ENCODE measurements at places on chromosomes 6 and 20. TPM values are rescaled to one million over a fixed set of nuclear protein-coding genes. Genes with fewer than 3 reads are reported as not detected.
A peak's percentile ranks its signal among the peaks of the same experiment; 100 is the strongest.

DNA sequence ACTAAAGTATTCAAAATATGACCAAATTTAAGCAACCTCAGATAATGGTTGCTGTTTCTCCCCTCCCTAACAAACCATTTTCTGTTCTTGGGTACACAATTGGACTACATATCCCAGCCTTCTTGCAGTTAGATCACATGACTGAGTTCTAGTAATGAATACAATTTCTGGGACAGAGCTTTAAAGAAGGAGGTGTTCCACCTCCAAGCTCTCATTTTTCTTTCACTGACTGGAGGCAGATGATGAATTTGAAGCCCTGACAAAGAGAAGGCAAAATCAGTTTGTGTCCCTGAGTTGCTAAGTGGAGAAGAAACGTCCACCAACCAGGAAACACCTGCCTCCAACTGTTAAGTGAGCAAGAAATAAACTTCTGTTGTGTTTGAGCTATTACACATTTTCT is 117.2 kb downstream of the LCA5 start:
- peak; percentile 14 for DNase-seq

DNA sequence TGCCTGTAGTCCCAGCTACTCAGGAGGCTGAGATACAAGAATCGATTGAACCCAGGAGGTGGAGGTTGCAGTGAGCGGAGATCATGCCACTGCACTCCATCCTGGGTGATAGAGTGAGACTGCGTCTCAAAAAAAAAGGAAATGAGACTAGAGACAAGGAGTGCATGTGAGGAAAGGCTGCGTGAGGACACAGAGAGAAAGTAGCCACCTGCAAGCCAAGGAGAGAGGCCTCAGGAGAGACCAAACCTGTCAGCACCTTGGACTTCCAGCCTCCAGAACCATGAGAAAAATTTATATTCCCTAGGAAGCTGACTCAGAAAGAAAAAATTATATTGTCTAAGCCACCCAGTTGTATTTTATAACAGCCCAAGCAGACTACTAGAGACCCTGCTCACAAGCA is 7.4 kb upstream of the BEND3 start:
- DNase-seq = no peak

DNA sequence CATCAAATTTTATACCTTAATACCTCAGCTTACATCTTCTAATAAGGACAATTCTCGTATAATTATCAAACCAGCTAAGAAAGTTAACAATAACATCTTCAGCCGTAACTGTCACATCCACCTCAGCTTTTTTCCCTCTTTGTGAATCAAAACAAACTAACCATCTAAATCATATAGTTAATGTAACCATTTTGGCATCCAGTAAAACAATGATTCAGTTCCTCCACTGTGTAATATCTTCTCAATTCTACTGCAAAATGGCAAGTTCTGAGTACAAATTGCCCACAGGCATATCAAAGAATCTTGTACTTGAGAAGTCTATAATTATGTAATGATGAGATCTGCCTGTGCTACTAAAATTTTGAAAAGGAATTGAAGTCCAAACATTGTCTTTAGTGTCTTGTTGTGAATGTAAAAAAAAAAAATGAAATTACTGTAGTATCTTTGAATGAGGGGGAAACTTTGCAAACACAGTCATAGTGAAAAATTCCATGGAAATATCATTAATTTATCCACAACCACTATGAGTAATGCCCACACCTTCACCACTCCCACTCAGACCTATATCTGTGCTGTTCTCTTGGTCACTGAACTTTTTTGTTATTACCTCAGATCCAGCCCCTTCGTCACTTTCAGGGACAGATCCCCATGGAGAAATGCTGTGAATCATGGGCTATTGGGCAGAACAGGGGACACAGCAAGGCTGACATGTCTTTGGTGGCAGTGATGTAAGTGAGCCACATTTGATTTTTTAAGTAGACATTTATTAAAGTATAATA is 178.6 kb upstream of the RAB32 start:
- no peak for DNase-seq

GRCh38 chr20:5491455-5491854 is 174.7 kb upstream of the PROKR2 start:
- no peak for DNase-seq

GRCh38 chr6:38159596-38159995 is 340.1 kb downstream of the ZFAND3 start:
- DNase-seq = no peak

GRCh38 chr20:35773154-35773751 is 1.4 kb downstream of the PHF20 start:
- no peak for DNase-seq

DNA sequence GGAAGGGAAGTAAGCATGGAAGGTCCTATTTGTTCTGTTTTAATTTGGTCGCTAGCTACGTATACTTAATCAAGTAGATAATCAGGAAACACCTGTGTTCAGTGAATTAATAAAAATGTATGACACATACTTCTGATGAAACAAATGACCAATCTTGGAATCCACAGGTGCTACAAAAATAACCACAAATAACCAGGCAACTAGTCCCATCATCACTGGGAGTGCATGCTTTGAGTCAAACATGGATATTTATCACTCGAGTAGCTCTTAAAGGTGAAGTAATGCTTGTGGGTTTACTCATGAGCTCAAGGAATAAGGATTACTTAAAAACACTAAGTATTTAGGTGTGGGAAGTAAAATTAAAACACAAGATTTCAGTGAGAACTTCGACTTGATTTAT is 285.6 kb upstream of the ID4 start:
- DNase-seq = no peak

DNA sequence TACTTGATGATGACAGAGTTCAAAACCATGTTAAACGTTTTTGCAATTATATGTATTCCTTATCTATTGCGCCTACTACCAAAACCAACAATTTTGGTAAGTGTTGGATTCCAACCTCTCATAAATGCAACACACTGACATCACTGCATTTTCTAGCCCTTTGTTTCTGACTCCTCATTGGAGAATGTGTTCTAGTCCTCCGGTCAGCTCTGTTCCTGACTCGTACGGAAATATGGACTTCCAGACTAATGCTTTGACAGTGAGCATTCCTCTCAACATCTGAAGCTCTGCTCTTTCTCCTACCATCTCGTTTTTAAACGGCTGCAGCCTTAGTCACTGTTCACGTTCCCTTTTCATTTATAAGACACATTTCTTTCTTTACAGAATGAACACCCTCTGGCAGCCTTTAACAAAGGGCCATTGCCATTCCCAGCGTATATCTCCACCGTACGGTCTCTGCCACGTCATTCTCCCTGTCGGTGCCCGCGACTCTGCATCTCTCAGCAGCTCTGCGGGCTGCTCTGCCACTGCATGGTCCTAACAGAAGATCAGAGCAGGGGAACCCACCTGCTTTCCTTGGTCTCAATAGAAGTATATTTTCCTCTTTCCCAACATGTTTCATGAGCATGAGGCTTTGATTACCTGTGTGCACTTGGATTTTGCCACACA is 103.0 kb upstream of the SYNDIG1 start:
- no peak for DNase-seq

- peak; percentile 20 for DNase-seq
Measured at GRCh38 chr6:13559251-13559650, 15.2 kb upstream of the SIRT5 start.

DNA sequence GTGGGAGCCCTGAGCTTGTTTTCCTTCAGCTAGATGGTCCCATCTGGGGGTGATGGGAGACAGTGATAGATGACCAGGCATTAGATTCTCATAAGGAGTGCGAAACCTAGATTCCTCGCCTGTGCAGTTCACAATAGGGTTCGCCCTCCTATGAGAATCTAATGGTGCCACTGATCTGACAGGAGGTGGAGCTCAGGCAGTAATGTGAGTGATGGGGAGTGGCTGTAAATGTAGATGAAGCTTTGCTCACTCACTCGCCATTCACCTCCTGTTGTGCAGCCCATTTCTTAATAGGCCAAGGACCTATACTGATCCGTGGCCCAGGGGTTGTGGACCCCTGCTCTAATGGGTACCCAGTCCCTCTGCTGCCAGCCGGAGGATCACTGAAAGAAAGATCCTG is 20.7 kb upstream of the KCNB1 start:
- no peak for DNase-seq

- DNase-seq = peak; percentile 15
Measured at GRCh38 chr20:3239026-3239866, at the start of gene SLC4A11. SLC4A11 (minus strand) TSS chr20:3239190; CDS start chr20:3239137, 53 bp downstream.

DNA sequence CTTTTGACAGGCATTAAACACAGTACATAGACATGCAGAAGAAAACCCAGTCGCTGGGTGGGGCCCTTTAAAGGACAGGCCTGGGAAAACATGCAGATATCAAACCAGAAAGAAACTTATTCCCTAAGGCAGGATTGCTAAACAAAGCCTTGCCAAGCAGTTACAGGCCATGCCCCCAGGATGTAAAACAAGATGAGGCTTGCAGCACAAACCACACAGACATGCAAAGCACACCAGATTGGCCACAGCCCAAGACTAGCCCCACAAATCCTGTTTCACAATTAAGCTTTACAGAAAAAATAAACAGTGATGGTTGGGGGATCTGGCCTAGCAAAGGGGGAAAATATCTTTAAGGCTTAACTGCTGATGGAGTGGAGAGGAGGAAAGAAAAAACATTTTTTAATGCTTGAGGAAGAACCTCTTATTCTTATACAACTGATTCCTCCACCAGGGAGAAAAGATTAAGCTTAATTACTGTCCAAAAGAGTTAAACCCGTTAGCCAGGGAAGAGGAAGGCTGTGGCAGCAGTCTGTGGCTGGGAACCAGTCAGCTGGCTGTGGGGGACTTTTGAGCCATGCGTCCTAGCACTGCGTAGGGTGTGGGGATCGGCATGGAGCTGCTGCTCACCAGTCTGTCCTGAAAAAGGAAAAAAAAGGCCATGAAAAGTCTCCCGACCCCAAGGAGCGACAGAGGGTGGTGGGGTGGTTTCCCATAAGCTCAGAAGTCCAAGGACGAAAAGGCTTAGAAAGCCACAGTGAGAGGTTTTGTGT is 28.4 kb downstream of the COL19A1 start:
- no peak for DNase-seq

- DNase-seq = peak; percentile 13
Measured at GRCh38 chr6:122128445-122128844, 271.0 kb upstream of the HSF2 start.

DNA sequence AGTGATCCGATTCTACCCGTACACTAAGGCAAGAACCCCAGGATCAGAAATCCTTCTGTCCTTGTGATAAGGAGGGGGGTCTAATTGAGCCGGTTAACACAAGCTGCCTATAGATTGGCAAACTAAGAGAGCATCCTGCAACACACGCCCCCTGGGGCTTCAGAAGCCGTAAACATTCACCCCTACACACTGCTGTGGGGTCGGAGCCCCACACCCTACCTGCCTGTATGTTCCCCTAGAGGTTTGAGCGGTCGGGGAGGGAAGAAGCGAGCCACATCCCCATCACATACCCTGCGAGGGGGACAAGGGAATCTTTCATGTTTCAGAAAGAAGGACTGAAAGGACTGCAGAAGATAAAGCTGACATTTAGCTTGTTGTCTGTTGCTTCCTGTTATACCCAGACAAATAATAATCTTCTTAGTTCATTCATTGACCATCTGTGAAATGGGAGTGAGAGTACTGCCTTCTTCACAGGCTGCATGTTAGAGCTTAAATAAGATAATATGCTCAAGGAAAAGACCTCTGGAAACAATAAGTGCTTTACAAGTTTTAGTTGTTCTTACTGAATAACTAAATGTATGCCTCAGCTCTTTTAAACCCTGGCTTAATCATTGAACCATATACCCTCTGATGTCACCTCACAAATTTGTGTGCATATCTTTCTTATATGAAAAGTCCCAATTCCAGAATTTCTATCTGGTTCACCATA is 74.2 kb upstream of the RNF217 start:
- no peak for DNase-seq

GRCh38 chr20:24102290-24102689 is 113.7 kb upstream of the GGTLC1 start:
- DNase-seq = no peak

DNA sequence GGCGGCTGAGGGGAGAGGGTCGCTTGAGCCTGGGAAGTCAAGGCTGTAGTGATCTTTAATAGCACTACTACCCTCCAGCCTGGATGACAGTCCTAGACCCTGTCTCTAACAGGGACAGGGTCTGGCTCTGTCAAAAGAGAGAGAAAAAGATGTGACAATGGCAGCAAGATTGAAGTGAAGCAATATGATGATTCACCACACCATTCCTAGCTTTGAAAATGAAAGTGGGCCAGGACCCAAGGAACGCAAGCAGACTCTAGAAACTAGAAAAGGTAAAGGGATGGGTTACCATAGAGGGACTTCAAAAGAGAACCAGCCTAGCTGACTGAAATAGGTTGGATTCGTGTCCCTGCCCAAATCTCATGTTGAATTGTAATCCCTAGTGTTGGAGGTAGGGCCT is 426.9 kb downstream of the HTR1B start:
- DNase-seq = no peak

DNA sequence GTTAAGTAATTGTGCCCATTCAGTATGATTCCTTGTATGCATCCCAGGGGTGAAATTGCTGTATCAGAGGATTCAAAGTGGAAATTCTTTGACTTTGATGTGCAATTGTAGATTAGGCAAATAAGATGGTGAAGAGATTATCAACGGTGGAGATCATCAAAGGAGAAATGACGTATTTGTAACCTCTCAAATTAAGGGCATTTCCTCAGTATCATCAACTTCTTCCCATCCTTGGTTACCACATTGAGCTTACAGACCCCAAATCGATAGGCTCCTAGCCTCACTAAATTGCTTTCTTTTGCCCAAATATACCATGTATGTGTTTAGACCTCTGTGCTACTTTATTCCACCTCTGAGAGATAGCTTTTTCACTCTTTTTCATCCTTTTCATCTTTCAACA is 213.1 kb upstream of the ZFP64 start:
- DNase-seq = no peak

GRCh38 chr6:126614642-126615504 is 275.0 kb downstream of the CENPW start:
- DNase-seq = no peak

GRCh38 chr6:81216668-81217067 is 535.8 kb downstream of the TENT5A start:
- no peak for DNase-seq

DNA sequence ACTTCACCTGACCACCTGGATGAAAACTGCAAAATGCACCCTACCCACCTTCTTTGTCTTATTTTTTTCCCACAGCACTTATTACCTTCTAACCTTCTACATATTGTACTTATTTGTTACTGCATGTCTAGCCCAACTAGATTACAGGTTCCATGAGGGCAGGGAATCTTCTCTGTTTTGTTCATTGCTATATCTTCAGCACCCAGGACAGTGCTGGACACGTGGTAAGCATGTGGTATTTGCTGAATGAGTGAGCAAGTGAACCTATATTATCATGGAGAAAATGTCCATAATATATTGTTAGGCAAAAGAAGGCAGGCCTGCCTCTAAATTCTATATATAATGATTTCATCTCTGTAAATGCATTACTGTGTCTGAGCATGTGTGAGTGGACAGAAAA is 107.0 kb downstream of the TRERF1 start:
- no peak for DNase-seq

SLC24A3 gene
- not detected for total RNA-seq

PHACTR2 gene
- total RNA-seq = 98.1 TPM

TOX2 gene
- total RNA-seq = 0.18 TPM

RPS21 gene
- total RNA-seq = 1,245 TPM

MTFR2 gene
- total RNA-seq = 6.0 TPM

FOXQ1 gene
- not detected for total RNA-seq

NRSN1 gene
- not detected for total RNA-seq

Data from G401 (cell line).